ENCODE measurements at places on chromosomes 5 and 9.

GRCh38 chr9:72187121-72187695 lies 38.0 kb downstream of the GDA start:
- no peak for DNase-seq

GRCh38 chr5:32859211-32859641 lies 148.1 kb downstream of the NPR3 start:
- peak; percentile 59 for DNase-seq

- DNase-seq, result peak; percentile 67
Observed at GRCh38 chr5:126370796-126371718, 52.2 kb upstream of the GRAMD2B start.

DNA sequence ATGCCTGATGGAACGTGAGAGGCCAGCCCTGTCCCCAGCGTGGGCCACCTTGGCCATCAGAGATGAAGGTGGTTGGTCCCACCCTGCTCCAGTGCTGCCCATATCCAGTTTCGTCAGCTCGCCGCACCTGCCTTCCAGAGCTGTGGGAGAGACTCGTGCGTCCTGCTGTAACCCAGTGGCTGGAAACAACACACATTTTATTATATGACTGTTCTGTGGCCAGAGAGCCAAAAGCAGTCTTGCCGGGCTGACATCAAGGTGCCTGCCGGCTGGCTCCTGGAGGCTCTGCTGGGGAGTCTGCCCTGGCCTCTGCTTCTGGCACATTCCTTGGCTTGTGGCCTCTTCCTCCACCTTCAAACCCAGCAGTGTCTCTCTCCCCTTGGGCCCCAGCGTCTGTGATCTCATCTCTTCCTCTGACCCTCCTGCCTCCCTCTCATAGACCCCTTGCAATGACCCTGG lies 94.7 kb downstream of the RXRA start:
- no peak for DNase-seq

DNA sequence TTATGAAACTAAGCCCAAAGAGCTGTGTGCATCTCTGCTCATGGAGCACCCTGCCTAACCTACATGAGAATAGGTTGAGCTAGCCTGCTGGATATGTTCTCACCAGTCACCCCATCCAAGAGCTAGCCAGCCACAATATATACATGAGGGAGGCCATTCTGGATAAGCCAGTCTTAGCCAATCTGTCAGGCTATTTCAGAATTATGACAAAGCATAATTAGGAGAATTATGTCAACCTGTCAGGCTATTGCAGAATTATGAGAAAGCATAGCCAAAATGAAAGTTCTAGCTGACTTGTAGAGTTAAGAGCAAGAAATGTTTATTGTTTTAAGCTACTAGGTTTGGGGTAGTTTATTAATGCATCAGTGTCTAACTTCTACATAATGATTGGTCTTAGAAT lies 189.8 kb downstream of the WDR70 start:
- no peak for DNase-seq

DNA sequence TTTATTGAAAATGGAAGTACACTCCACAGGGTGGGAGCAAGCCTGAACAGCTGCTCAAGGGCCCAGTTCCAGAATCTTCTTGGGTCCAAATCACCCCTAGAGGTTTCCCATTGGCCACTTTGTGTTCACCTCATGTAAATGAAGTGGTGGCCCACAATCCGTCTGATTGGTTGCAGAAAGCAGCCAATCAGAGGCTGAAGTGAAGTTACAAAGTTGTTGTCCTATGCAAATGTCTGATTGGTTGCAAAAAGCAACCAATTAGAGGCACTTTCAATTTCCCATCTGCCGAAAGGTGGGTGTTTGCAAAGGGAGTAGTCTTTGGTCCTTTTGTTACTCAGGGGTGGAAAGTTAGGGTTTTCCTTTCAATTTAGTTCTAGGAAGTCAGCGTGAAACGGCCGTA lies 8.8 kb downstream of the TMEM171 start:
- no peak for DNase-seq

GRCh38 chr9:86034863-86035734 lies 64.3 kb downstream of the GOLM1 start:
- peak; percentile 38 for DNase-seq

DNA sequence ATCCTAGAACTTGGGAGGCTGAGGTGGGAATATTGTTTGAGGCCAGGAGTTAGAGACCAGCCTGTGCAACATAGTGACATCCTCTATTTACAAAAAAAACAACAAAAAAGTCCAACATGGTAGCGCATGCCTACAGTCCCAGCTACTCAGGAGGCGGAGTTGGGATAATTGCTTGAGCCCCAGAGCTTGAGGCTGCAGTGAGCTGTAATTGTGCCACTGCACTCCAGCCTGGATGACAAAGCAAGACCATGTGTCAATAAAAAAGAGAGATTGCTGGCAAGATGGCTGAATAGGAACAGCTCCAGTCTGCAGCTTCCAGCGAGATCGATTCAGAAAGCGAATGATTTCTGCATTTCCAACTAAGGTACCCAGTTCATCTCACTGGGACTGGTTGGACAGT lies 54.8 kb upstream of the FBXL17 start:
- DNase-seq, result no peak

GRCh38 chr9:68933434-68934328 lies 80.2 kb downstream of the PRKACG start:
- no peak for DNase-seq

- DNase-seq, result no peak
Observed at GRCh38 chr5:121086671-121087070, 622.6 kb downstream of the PRR16 start.

DNA sequence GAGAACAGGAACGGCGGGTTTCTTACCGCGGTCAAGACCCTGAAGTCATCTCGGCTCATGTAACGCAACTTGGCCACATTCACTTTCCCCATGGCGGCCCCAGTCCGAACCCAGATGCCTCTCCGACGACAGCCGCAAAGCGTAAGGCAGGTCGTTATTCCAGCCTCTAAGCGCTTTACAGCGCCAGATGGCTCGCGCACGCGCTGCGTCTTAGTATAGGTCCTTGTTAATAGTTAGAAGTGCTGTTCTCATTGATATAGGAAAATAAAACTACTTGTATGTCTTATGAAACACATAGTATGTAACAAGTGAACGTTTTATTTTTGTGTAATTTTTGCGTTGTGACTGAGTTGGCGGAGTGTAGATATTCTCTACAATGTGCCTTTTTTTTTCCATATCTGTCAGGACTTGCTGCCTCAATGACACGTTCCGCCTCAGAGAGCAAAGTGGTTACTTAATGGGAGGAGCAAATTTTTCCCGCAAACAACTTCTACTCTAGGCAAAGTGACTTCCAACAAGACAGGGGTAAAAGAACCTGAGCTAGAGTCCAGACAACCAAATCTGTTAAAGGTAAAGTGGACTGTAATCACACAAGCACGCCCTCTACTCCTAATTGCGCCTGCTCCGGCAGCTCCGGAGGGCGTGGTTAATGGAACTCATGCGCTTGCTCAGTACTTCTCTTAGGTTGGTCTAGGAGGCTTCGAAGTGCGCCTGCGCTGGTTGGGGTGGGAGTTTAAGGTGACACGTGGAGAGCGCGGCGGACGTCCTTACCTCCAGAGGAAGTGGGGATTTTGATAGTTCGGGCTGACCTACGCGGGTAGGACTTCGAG lies at the start of gene RIOK2:
RIOK2 (minus strand) TSS at position 148 of the 830 bp plus-strand sequence; CDS start at position 92, 56 bp downstream.
- DNase-seq, result peak; percentile 97

- peak; percentile 79 for DNase-seq
Observed at GRCh38 chr9:72661401-72662135, 140.2 kb downstream of the TMC1 start.

- DNase-seq, result no peak
Observed at GRCh38 chr9:71519098-71519696, 249.1 kb downstream of the CEMIP2 start.

DNA sequence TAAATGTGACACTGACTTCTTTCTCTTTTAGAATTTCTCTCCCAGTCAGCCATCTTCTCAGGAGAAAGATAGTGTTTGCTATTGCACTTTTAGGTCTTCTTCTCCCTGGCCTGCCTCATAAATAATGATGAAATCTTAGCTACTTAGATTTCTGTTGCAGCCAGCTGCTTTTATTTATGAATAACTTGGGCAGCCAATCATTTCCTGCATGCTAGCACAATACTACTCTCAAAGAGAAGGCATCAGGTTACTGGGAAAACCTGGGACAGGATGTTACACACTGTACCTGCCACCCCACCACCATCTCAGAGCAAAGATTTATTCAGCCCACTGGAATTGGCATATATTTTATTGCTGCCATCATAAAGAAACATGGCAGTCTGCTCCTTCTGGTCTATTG lies 266.6 kb downstream of the PRELID2 start:
- DNase-seq, result peak; percentile 27
